Mesenchymal stem cell (in vitro differentiated cells and primary cell): ENCODE measurements at places on chromosomes 3 and 15.
A peak's percentile ranks its signal among the peaks of the same experiment; 100 is the strongest.

GRCh38 chr3:22887664-22888291, 315.3 kb upstream of the UBE2E2 start:
- peak; percentile 44 for DNase-seq

GRCh38 chr3:150760431-150761200, 2.4 kb downstream of the SIAH2 start:
- peak; percentile 30 for DNase-seq

GRCh38 chr3:151248772-151249337, 29.5 kb downstream of the P2RY14 start:
- DNase-seq = no peak

DNA sequence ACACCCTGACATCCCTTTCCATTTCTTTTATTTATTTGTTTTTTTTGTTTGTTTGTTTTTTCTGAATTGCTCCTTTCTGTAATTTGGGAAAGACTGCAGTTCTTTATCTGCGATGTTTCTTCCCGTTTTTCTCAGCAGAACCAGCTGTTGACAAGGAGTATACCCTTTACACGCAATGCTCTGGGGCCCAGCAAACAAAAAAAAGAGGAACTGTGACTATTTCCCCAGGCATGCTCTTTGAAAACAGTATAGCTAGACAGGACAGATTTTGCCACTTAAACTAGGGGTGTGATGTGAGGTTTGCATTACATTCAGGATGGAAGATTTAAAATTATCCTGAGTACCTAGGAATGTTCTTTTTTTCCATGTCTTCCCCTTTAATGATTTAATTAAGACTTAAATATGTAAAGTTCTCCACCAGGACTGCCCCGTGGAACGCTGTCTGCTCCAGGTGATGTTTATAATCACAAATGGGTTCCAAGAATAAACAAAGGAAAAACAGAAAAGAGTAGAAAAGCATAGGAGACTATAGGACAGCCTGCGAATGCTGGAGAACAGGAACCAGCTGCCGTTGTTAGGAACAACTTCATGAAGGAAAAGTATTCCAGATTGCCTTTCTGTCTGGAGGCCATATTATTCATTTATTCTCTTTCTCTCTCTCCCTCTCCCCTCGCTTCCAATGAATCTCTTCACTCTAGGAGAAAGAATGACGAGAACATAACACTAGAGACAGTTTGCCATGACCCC, 43.3 kb downstream of the TGFBR2 start:
- peak; percentile 91 for DNase-seq

DNA sequence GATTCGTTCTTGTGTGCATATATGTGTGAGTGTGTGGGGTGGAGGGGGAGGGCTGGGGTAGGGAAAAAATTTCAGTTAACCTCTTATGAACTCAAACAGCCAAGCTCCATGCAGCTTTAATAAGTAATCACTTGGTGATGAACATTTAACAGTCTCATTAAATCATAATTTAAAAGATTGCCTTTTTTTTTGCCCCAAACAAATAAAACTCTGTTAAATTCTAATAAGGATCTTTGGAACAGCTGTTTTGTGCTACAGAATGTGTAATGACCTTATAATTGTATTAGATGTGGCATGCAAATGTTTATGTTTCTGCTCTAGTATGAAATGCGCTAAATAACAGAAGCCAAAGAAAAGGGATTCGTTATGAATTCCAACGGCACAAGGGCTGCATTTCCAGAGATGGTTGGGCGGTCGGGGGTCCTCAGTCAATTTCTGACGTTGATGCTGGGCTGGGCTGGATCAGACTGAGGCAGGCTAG, 80.0 kb upstream of the RORA start:
- no peak for DNase-seq

- DNase-seq = no peak
Measured at GRCh38 chr15:98794211-98794610, 145.9 kb downstream of the IGF1R start.

- DNase-seq = no peak
Measured at GRCh38 chr3:162211470-162211869, 714.9 kb downstream of the OTOL1 start.

DNA sequence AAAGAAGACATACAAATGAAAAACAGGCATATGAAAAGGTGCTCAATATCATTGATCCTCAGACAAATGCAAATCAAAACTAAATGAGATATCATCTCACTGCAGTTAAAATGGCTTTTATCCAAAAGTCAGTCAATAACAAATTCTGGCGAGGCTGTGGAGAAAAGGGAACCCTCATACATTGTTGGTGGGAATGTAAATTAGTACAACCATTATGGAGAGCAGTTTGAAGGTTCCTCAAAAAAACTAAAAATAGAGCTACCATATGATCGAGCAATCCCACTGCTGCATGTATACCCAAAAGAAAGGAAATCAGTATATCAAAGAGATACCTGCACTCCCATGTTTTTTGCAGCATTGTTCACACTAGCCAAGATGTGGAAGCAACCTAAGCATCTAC, 165.8 kb downstream of the PLCL2 start:
- no peak for DNase-seq

DNA sequence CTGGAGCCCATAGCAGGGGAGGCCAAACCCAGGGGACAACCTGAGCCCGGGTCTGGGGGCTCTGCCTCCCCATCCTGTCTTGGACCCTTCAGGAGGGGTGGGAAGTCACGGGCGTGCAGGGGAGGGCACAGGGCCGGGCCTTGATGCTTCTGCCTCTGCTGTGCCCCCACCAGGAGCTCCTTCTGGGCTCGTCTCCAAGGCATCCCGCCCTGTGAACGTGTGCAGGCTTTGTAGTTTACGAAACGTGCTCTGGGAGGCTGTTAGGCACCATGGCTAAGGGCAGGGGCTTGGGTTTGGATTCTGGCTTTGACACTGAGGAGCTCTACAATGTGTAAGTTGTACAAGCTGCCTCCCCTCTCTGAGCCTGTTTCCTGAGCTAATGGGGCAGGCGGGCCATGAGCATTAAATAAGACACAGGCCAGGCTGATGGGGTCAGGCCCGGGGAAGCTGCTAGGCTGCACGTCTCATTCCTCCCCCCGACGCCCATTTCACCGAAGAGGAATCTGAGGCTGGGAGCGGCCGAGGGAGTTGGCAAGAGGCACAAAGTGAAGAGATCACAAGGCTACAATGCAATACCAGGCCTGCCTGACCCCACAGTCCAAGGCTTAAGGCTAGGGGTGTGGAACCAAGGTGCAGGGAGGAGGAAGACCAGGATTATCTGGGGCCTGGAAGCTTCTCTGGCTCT, 19.6 kb downstream of the PLXND1 start:
- DNase-seq = no peak

DNA sequence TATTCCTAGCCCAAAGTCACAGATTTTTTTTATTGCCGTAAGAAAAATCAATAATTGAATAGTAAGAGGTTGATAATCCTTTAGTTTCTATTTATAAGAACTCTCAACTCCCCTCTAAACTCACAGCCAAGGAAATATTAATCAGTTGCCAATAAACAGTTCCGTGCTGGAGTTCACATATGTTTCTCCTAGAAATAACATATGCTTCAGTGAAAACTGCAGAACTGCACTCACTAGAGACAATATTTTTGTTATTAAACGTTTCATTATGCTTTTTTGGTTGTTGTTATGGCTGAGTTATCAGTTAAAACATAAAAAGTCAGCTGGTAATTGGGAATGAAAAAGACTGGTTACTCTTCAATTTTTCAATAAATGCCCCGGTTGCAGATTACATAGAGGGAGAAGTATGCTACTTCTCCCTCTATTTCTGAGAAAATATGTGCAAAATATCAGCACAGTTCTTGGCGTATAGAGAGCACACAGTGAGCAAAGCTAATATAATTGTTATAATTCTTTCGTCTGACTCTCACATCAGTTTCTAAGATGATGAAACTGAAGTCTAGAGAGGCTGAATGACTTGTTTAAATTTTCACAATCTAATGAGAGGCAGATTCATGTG, 781.2 kb upstream of the GRM7 start:
- DNase-seq = no peak

- no peak for DNase-seq
Measured at GRCh38 chr3:82745544-82745943, 984.1 kb upstream of the GBE1 start.

DNA sequence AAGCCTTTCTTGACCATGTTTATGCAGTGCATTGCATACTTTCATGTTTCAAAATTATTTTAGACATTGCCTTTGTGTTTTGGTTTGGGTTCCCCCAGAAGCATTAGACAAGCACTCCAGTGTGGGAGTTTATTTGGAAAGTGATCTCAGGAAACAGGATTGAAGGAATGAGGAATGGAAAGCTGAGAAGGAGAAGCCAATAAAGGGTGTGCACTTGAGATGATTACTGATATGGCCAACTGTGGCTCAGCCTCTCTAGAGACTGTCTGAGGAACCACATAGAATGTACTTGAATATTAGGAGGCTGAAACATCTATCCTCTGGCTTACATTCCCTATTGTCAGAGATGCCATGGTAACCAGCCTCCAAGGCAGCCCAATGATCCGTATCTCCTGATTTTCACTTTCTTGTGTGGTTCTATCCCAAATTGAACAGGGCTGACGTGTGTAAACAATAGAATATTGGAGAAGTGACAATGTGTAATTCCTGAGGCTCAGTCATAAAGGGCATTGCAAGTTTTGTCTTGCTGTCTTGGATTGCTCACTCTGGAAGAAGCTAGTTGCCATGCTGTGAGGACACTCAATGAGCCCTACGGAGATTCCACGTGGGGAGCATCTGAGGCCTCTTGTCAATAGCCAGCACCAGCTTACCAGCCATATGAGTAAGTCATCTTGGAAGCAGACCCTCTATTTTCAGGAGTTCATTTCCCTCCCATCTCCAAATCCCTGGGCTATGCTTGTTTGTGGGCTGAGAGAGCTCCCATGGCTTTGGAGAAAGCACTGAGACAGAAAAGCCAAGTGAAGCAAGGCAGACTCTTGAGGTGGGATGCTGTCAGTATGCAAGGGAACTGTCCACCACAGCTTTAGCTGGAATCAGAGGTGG, 84.7 kb downstream of the SCN11A start:
- no peak for DNase-seq

DNA sequence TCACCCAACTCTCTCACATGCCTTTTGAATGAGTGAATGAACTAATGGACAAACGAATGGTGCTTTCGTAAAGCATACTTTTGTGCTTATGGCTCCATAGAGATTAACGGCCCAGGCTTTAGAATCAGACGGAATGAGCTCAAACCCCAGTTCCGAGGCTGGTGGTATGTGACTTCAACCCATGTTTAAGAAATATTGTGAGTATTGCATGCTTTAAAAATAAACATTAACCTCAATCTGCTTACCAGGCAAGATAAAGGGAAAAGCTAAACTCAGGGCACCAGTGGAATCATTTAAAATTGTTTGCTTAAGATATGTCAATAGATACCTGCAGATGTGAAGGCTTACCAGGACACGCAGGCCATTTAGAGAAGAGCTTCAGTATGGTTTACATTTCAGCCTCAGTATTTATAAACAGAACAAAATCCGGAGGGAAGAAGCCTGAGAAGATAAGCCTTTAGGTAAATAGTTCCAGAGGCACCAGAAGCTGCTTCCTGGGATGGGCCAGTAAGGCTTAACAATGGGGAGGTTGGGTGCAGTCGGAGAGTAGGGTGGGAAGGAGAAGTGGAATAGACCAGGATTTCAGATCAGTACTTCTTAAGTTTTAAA, 186.4 kb downstream of the ADAMTS9 start:
- DNase-seq = peak; percentile 97

GRCh38 chr15:95995375-95996168, 334.9 kb upstream of the NR2F2 start:
- DNase-seq = no peak
